ENCODE measurements at places on chromosomes 7 and 10.
A peak's percentile ranks its signal among the peaks of the same experiment; 100 is the strongest.

DNA sequence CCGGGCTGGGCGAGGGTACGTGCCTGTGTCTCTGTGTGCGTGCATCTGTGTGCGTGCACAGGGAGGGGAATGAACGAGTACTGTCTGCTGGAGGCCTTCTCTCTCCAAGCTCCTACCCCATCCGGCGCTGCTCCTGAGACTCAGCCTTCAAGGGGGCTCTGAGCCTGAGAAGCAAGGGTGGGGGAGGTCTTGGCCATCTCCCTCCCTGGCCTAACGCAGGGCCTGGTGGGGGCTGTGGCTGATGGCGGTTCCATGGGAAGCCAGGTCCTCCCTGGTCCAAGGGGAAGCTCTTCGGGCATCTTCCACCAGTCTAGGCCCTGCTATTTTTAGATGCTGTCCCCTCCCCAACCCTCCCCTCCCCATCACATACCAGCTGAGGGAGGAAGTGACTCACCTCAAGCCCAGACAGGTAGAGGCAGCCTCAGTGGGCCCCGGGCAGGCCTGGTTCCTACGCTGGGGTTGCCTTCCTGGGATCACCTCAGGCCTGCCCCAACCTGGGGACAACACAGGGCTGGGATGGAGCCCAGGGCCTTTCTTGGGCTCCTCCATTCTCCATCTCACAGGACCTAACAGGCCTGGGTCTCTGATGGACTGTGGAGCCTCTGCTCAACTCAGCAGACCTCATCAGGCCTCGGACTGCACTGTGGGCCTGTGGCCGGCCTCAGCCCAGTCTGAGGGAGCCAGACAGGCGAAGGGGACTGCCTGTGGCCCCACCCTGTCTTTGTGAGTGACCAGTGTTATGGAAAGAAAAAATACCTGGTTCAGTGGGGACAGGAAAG is 32.2 kb downstream of the DNAJB12 start:
- no peak for DNase-seq

DNA sequence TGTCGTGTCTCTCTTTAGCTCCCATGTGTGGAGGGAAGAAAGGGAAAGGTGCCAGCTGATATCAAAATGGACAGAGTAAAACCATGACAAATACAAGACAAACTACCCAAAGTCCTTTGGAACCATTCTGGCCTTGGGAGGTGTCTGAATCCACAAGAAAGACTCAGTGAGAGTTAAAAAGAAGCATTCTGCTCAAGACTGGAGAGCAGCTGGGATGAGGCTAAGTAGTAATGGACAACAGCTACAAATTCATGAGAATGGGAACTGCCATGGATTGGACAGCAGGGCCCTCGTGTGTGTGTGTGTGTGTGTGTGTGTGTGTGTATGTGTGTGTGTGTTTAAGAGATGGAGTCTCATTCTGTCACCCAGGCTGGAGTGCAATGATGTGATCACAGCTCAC is 39.6 kb upstream of the MYL10 start:
- no peak for DNase-seq

- DNase-seq = no peak
These were observed 138.5 kb downstream of the CPED1 start for GRCh38 chr7:121126801-121127534.

DNA sequence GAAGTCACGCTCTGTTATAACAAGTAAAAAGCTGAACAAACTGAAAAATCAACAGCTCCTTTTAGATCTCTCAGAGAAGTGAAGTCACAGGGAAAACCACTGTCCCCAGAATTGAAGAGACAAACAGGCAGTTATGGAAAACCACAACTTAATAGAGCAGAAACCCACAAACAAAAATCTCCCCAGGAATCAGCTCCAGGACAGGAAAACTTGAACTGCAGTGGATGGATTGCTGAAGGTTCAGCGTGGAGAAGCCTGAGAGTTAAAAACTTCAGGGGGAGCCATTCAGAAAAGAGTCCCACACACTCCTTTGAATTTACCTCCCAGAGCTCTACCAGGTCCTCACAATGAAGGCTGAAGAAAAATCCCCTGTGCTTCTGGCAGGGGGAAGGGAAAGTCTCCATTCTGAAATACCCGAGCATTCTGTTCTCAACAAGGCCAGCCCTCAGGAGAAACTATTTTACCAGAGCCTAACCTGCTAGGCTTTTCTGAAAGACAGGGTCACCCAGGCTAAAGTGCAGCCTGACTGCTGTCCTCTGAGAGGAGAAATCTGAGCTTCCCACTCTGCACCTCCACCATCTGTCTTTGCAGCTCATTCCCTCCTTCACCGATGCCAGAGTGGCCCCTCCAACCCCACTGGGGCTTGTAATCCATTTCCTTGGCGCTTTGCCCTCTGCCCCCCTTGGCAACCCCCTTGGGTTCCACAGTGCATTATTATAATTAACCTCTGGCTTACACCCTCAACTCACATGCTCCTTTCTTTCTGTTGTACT is 65.0 kb upstream of the CCNY start:
- no peak for DNase-seq

DNA sequence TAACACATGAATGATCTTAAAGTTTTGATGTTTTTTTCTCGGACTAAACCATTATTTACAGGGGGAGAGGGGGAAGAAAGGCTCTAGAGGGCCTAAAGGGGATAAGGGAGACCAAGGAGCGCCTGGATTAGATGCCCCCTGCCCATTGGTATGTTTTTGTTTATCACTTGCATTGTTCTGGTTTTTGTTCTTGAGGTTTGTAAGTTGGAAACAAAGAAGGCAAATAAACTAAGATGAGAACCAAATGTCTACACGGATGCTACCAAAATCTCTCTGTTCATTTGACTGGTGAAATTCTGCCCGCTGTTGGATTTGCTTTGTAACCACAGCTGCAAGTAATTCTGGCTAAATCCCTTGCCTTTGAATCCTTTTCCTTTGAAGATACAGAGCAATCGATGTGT is 99.8 kb upstream of the MACROH2A2 start:
- DNase-seq = no peak

GRCh38 chr10:117653170-117653515 is 110.6 kb downstream of the EMX2 start:
- DNase-seq = peak; percentile 13

DNA sequence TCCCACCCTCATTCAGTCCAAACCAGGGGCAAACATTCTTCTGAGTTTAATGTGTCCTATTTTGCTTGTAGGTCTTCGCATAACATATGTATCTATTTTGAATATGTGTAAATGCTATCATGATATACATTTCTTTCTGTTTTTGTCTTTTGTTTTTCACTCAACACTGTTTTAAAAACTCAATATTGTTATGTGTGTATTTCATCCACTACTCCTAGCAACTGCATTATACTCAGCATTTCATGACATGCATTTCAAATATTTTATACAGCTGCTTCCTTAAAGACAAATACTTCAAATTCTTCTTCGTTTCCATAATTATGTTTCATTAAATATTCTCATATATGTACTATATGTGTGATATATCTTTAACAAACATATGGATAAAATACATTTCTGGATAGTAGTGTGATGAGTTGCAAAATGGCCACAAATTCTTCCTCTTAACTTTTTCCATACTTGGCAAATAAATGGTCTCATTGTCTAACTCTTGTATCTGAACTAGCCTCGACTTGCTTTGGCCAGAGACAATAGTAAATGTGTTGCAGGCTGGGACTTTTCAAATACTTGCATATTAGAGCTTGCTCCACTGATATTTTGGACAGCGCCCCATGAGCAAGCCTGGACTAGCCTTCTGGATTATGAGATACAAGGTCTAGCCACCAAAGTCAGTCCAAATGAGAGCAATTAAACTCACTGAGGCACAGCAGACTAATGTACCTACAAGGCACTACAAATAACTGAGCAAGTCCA is 539.7 kb upstream of the KCND2 start:
- DNase-seq = no peak

DNA sequence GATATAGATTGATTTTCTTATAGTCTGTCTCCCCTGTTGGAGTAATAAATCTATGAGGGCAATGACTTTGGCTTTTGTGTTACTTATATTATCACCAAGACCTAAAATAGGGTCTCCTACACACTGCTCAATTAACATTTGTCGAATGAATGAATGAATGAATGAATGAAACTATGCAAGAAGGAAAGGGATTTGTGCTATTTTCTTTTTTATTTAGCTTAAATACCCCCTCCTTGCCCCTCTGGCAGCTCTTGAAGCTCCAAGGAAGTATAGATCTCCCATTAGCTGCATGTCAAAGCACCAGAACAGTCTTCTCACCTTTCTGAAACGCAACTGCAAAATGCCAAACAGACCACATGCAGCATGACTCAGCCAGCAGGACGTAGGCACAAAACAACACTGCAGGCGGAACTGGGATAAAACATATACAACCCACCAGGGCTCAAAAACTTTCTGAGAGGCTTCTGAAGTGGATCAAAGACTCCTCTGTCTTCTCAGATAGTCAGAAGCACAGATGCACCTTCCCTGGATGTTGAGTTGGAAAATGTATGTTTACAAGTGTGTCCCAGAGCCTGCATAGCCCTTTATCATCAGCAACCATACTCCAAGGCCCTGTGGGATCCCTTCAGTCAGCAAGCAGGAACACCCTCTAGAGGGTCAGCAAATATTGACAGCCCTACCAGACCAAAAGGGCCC is 187.8 kb downstream of the NPSR1 start:
- DNase-seq = no peak

- DNase-seq = no peak
These were observed 118.2 kb downstream of the ADAM12 start for GRCh38 chr10:126270111-126270510.

GRCh38 chr7:43112941-43113621 is 634 bp downstream of the HECW1 start:
- DNase-seq = no peak

GRCh38 chr10:112232670-112233069 is 49.1 kb upstream of the GPAM start:
- DNase-seq = no peak

GRCh38 chr7:141945356-141945755 is 1.4 kb downstream of the CLEC5A start:
- no peak for DNase-seq

- no peak for DNase-seq
These were observed 158.0 kb upstream of the KLF6 start for GRCh38 chr10:3942937-3943489.

DNA sequence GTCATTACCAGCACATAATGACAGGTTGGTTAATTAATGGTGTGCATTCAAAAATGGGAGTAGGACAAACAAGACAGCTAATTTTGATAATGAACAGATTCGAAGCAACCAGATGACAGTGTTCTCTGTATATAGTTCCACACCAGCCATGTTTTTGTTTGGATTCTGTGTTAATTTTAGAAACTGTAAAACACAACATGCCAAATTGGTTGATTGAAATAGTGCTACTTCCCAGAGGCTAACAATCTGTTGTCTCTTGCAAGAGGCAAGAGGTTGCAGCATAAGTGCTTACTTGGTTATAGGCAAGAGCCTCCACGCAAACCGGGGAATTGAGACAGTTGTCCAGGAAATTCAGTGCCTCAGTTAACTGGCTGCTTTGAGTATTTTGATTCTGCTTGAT is 170.2 kb upstream of the HABP2 start:
- DNase-seq = no peak

DNA sequence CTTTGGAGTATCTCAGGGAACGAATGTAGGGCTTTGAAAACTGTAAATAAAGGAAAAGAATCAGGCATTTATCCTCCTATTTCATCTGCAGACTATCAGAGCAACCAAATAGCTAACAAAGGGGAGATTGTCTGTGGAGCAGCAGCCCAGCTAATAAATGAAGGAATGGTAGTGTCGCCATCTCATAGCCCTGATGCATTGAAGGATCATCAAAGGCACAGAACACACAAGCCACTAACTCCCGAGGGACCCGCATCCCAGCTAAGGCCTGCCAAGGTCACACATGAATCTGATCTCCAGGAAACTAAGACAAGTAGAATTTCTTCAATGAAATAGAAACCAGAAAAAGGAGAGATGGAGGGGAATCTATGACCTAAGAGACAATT is 38.2 kb downstream of the CALML5 start:
- no peak for DNase-seq

DNA sequence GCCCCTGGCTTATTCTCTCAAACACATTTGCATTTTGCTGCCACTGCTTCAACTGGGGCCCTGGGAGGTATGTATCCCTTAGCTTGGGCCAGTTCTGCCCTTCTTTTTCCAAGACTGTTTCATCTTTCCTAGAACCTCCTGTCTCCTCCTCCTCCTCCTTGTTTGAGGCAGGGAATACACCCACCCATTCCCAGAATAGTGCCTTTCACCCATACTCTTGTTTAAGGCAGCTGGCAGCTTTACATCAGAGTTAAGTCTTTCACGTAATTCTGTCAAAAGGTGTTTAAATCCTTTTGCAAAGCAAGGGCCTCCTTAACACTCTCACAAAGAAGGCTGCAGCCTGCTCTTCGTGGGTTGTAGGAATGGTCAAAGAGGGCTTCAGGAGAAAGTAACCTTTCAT is 150.9 kb upstream of the AGK start:
- no peak for DNase-seq
